Activated naive CD4-positive, alpha-beta T cell treated with anti-CD3 and anti-CD28 coated beads for 36 hours (primary cell): ENCODE measurements at places on chromosomes 5 and 9. TPM values are rescaled to one million over a fixed set of nuclear protein-coding genes. Genes with fewer than 3 reads are reported as not detected.

The PCDHB8 gene
- not detected for total RNA-seq

GRCh38 chr5:73962801-73963425, 336.9 kb downstream of the ARHGEF28 start:
- DNase-seq = no peak
- peaks cover 19% of the 10 kb centered on the region for H3K27me3 ChIP-seq
- H3K27ac ChIP-seq = no peak overlapping the region
- no peaks in the 10 kb centered on the region for H3K36me3 ChIP-seq
- H3K4me1 ChIP-seq = no peaks in the 10 kb centered on the region

The ATG10 gene
- total RNA-seq = 7.2 TPM

DNA sequence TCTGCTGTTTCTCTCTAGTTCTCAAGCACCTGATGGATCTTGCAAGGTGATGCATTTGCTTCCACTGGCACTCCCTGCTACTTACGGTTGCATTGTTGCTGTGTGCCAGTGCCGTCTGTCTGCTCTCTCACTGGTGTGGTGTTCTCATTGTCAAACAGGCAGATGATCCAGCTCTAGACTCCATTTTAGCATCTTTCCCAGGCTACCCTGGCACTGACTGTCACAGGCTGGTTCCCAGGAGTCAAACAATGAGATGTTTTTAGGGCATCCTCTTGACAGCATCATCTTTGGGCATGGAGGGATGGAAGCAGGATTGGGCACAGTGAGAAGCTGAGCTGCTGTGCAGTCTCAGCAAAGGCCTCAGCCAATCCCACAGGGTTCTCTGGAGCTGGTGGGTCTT, 12.9 kb downstream of the MTRR start:
- H3K4me3 ChIP-seq = no peak overlapping the region
- H3K36me3 ChIP-seq = peaks cover 59% of the 10 kb centered on the region

- no peaks in the 10 kb centered on the region for H3K36me3 ChIP-seq
- H3K4me1 ChIP-seq = no peaks in the 10 kb centered on the region
- no peaks in the 10 kb centered on the region for H3K27me3 ChIP-seq
- H3K27ac ChIP-seq = no peak overlapping the region
- H3K4me3 ChIP-seq = no peak overlapping the region
- DNase-seq = no peak
Observed at GRCh38 chr5:41445937-41446563, 64.4 kb downstream of the PLCXD3 start.

The GPR21 gene
- total RNA-seq = 0.32 TPM

DNA sequence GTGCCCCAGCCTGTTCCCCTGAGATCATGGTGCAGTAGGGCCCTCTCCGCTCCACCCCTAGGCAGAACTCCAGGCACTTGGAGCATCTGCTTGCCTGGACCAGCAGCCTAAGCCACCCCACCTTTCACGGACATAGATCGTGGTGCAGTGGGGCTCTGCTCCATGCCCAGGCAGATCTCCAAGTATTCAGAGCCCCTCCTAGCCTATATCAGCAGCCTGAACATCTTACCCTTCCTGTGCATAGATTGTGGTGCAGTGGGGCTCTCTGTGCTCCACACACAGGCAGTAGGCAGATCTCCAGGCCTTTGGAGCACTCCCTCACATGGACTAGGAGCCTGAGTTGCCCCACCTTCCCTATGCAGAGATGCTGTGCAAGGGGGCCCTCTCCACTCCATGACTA, 103.0 kb downstream of the GLIS3 start:
- H3K36me3 ChIP-seq = peaks cover 11% of the 10 kb centered on the region
- no peak for DNase-seq
- no peak overlapping the region for H3K4me3 ChIP-seq
- H3K27ac ChIP-seq = no peak overlapping the region
- no peaks in the 10 kb centered on the region for H3K4me1 ChIP-seq

GRCh38 chr5:40798801-40799210, 632 bp upstream of the PRKAA1 start:
- no peak for DNase-seq
- H3K27me3 ChIP-seq = peaks cover 2% of the 10 kb centered on the region
- peak overlapping the region; percentile 88 for H3K4me3 ChIP-seq
- peak overlapping the region; percentile 84 for H3K27ac ChIP-seq

The PCDHGA12 gene
- not detected for total RNA-seq

DNA sequence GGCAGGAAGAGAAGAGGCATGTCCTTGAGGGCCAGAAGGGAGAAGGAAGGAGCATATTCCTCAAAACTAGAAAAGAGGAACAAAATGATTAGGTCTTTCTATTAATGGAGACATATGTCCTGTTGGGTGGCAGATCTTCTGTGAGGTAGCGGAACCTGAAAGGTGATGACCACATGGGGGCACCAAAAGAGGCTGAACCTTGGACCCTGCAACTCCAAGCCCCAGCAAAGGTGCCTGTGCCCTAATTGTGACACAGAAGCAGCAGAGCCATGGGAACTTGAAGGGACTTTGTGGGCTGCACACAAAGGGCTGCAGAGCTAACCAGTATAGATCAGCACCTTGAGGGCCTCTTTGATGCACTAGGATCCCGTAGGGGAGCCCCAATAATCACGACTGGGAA, 158.0 kb downstream of the BAAT start:
- H3K36me3 ChIP-seq = no peaks in the 10 kb centered on the region
- H3K27ac ChIP-seq = no peak overlapping the region
- H3K4me1 ChIP-seq = no peaks in the 10 kb centered on the region
- H3K27me3 ChIP-seq = peaks cover 3% of the 10 kb centered on the region
